ENCODE measurements at places on chromosomes 16 and 17.

DNA sequence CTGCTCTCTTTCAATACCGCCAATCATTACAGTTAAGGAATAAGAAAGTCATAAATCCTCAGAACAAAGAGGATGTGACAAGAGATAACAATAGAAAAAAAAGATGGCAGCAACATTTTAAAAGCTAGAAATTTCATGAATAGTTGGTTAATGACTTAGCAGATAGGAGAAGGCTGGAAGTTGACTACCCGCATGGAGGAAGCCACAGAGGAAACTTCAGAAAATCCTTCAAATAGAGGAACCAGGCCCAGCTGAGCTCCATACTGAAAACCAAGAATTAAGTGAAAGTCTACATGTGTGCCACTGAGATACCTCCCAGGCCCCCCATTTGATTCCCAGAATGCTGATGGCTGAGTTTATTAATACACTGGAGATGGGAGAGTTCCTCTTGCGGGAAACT, 109.3 kb downstream of the GSG1L start:
- DNase-seq, result peak; percentile 10

DNA sequence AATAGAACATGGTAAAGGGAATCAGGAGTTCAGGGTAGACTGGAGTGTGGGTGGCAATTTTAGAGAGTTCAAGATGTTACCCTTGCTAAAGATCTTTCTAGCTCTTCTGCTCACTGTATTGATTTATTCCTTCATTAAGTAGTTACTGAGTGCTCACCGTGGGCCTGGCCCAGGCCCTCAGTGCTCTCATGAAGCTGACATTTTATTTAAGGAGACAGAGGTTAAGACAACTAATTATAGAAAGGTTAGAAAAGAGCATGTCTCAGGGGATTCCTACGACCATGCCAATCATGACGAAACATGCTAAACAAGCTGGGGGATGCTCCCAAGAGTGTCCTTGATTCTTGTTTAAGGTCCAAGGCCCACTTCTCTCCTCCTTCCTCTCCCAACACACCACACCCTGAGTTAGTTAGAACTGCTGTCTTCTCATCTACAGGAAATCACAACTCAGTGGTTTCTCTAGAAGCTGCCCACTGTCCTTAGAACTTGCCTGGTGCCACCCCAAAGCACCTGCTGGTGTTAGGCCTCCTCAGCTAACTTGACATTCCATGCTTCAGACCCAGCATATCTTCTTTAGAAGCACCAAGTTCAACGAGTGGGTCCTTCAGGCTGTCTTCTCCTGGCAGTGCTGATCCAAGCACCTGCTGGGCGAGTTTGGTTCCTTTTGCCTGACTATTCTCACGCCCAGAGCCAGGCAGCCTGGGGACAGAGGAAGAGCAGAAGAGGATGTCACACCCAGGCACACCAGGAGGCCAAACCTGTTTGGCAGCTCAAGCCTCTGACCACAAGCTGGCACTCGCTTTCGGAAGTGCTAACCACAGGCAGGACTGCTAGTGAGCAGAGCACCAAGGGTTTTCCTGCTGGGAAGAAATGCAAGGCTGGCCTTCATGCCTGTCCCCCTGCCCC, 79.0 kb downstream of the GAS7 start:
- peak; percentile 88 for DNase-seq

DNA sequence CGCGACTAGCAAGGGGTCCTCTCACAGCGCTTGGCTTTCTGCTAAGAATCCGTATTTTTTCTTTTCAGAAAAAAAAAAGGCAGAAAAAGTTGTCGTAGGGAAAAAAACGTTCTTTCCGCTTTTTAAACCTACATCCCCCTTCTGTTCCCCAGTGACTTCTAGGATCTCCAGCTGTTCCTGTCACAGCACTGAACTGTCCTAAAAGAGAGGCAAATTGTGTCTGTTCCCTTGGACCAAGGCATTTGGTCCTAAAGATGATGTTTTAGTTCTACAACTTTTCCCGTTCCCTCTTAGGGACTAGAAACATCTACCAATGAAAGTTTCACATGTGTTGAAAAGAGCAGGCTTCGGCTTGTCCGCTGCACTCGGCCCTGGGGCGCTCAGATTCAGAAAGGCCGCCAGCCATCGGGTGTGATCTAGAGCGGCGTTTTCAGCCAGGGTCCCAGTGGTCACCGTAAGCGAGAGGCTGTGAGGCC, 100.7 kb upstream of the CHMP6 start:
- DNase-seq, result no peak

DNA sequence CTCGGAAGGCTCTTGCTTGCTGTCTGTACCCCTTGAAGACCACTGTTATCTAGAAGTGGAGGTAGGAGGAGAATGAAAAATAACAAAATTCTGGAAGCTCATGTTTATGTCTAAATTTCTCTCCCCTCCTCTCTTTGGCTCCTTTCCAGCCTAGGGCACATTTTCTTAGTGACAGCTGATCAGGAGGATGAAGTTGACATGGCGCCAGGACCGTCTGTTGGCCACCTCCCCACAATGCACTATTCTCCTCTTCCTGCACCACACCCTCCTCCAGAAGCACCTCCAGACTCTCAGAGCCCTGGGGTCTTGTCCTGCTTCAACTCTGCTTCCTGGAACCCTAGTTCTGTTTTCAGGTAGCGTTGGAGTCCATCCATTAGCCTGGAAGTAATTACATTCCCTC, 25.5 kb upstream of the SSTR2 start:
- no peak for DNase-seq

- DNase-seq, result no peak
Observed at GRCh38 chr17:13265311-13265710, 247.5 kb upstream of the ELAC2 start.

DNA sequence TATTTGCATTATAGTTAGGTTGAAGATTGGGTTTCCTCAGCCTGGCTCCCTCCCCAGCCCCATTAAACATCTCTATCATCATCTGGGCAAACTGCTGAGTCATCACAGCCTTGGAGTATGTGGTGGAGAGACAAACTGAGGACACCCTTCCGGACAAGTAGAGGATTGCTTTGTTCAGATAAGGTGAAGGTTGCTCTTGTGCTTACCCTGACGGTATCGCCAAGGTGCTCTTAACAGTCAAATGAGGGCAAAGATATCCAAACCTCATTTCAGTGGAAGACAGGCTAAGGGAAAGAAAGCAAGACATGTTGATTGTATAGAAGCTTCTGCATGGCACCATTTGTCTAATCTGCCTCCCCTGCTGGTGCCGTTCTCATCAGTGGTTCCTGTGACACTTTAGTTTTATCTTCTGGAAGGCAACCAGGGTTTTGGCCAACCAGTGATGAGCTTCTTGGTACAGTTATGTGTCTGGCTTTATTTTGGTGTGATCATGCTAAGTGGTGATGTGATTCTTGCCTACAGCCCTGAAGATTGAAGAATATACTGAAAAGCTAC, 56.9 kb upstream of the LGALS9 start:
- no peak for DNase-seq

GRCh38 chr17:77892469-77893143, 65.9 kb upstream of the TNRC6C start:
- no peak for DNase-seq

All from GF-D8 (cell line).